ENCODE measurements at places on chromosomes 12 and 14. TPM values are rescaled to one million over a fixed set of nuclear protein-coding genes. Genes with fewer than 3 reads are reported as not detected.

Gene FBRSL1
- 11.6 TPM for total RNA-seq

Gene WDHD1
- total RNA-seq = 13.3 TPM

Gene MAPKAPK5
- total RNA-seq = 35.7 TPM

Gene ESRRB
- total RNA-seq = not detected

Gene DHH
- 3.5 TPM for total RNA-seq

Gene ADAMTS20
- not detected for total RNA-seq

Gene ACVRL1
- 392 TPM for total RNA-seq

Gene SHMT2
- 130 TPM for total RNA-seq

Gene SLC10A1
- not detected for total RNA-seq

Gene TAS2R31
- total RNA-seq = 0.15 TPM

Gene SPPL3
- total RNA-seq = 10.2 TPM

Gene KLHL33
- 0.34 TPM for total RNA-seq

Gene CFAP251
- total RNA-seq = 5.5 TPM

Gene TESPA1
- total RNA-seq = not detected

Gene LBHD2
- total RNA-seq = not detected

Gene NRXN3
- total RNA-seq = 0.49 TPM

Gene CYP27B1
- total RNA-seq = 0.53 TPM

Gene TMX1
- total RNA-seq = 49.4 TPM

Gene GRIN2B
- total RNA-seq = not detected

Gene ZNF891
- total RNA-seq = 0.30 TPM

Gene AKAP5
- 0.34 TPM for total RNA-seq

Gene OR6C2
- not detected for total RNA-seq

Gene AMHR2
- not detected for total RNA-seq

Gene CLEC7A
- not detected for total RNA-seq

Gene PNMA1
- total RNA-seq = 32.4 TPM

Gene IFI27
- 3,107 TPM for total RNA-seq

Gene P2RX2
- total RNA-seq = not detected

Gene INSM2
- not detected for total RNA-seq

Gene SERPINA3
- not detected for total RNA-seq

Gene MED6
- 23.4 TPM for total RNA-seq

Gene POTEG
- total RNA-seq = not detected

Gene CAPRIN2
- total RNA-seq = 13.7 TPM

Gene CLEC4D
- total RNA-seq = not detected

Gene C12orf60
- 1.1 TPM for total RNA-seq

Gene MFAP5
- not detected for total RNA-seq

Gene SLC39A5
- total RNA-seq = not detected

Gene PGF
- total RNA-seq = 92.6 TPM

Gene PPP1R3E
- total RNA-seq = 1.00 TPM

Gene TRPV4
- 3.4 TPM for total RNA-seq

Gene RILPL2
- 4.4 TPM for total RNA-seq

Gene CD163
- not detected for total RNA-seq

Gene TULP3
- 22.4 TPM for total RNA-seq

Gene MANSC4
- total RNA-seq = not detected

Gene SLC6A15
- 0.98 TPM for total RNA-seq

Gene BCL11B
- not detected for total RNA-seq

Gene PPFIA2
- not detected for total RNA-seq

Gene TSHR
- total RNA-seq = not detected

Gene TMCC3
- total RNA-seq = 16.0 TPM

Gene GLIPR1L2
- total RNA-seq = 0.05 TPM

Gene SLC17A8
- not detected for total RNA-seq

Gene CRACR2A
- 11.6 TPM for total RNA-seq

Gene MUCL1
- not detected for total RNA-seq

Gene TDRD9
- 1.00 TPM for total RNA-seq

Gene FLVCR2
- 2.7 TPM for total RNA-seq

Gene RFX4
- total RNA-seq = not detected

Gene CD63
- 720 TPM for total RNA-seq

Gene FGD4
- total RNA-seq = 22.5 TPM

All from mammary microvascular endothelial cell (primary cell).